Stimulated activated CD4-positive, alpha-beta T cell treated with anti-CD3 and anti-CD28 coated beads, Interleukin-2, amount 100 ng/mL, for 24 hours (primary cell): ENCODE measurements at places on chromosomes 2 and 18.

- no peak for DNase-seq
Measured at GRCh38 chr2:241926541-241927311, 57.2 kb downstream of the RTP5 start.

DNA sequence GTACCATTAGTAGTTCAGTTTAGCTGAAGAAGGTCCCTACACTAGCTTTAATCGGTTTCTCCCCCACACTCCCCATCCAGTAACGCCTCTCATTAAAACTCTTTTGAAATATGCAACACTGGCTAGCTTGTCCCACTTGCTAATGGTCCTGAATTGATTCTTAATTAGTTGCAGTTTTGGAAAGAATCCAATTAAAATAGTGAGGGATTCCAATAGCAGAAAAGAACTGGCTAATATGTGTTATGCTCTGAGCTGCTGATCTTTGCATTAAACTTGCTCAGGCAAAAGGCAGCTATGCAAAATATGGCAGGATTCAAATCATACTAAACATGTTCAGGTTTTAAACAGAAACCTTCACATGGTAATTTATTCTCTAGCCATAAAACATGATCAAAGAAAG, 252.5 kb upstream of the HNRNPA3 start:
- no peak for DNase-seq

DNA sequence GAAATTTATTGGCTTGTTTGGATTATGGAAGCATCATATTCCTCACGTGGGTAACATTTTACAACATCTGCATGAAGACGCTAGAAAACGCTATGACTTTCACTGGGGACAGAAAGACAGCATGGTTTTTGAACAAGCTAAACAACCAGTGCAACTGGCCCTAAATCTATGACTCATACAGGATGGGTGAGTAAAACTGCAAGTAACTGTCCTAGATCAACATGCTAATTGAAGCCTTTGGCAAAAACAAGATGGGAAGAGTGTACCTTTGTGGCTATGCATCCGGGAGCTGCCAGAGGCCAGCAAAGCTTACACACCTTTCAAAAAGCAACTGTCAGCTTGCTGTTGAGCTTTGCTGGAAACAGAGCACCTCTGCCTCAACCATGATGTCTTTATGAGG, 1096.0 kb upstream of the DDX18 start:
- no peak for DNase-seq

- DNase-seq = no peak
Measured at GRCh38 chr2:202036601-202037037, 3.0 kb downstream of the FZD7 start.

- no peak for DNase-seq
Measured at GRCh38 chr2:177882501-177882900, 190.1 kb downstream of the PDE11A start.

- peak; percentile 12 for DNase-seq
Measured at GRCh38 chr2:133780099-133780996, 212.1 kb upstream of the NCKAP5 start.

DNA sequence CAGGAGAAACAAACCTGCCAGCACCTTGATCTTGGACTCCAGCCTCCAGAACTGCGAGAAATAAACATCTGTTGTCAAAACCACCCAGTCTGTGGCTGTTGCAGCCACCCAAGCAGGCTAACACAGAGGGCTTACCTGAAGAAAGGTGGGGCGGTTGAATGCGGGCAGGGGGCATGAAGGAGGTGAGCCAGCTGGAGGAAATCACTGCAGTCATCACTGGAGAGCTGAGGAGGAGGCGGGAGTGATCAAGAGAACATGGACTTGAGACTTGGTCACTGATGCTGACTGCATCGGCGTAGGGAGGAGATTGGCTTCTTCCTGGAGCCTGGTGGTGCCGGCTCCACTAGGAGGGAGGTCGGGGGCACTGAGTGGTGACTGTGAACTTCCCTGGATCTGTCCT, 14.6 kb upstream of the ARMC9 start:
- no peak for DNase-seq

GRCh38 chr2:66790651-66791181, 355.8 kb downstream of the MEIS1 start:
- no peak for DNase-seq
